ENCODE measurements at places on chromosomes 11 and 22.

- DNase-seq = no peak
These were observed 11.4 kb downstream of the ACO2 start for GRCh38 chr22:41480397-41480735.

DNA sequence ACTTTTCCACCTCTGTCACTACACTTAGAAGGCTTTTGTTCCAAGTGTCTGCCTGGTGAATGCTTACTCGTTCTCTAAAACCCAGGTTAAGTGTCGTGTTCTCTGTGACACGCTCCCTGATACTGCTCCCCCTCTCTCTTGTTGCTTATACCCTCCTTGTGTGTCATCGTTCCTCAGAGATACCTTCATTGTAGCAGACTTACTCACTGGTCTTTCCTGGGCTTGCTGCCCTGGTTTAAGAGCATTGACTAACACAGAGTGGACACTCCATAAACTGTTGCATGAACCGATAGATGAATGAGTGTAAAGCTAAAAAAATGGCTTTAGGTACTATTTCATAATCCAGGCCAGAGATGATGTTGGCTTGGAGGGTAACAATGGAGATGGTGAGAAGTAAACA is 171.3 kb downstream of the GRIK4 start:
- DNase-seq = no peak

- DNase-seq = no peak
These were observed 56.0 kb downstream of the PISD start for GRCh38 chr22:31605851-31606585.

DNA sequence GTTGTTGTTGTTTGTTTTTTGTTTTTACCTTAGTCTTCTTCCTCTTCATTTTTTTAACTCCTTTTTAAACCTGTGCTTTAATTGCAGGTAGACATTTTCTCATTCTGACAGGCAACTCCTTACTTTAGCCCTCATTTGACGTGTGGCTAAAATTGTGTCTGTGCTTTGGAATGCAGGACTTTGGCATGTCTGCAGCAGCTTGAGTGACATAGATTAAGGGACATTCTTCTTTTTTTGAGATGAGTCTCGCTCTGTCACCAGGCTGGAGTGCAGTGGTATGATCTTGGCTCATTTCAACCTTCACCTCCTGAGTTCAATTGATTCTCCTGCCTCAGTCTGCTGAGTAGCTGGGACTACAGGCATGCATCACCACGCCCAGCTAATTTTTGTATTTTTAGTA is 100.8 kb downstream of the FAT3 start:
- no peak for DNase-seq

GRCh38 chr22:27627444-27627833 is 174.1 kb downstream of the MN1 start:
- no peak for DNase-seq

- no peak for DNase-seq
These were observed 700 bp upstream of the DEPDC5 start for GRCh38 chr22:31753005-31753633.

DNA sequence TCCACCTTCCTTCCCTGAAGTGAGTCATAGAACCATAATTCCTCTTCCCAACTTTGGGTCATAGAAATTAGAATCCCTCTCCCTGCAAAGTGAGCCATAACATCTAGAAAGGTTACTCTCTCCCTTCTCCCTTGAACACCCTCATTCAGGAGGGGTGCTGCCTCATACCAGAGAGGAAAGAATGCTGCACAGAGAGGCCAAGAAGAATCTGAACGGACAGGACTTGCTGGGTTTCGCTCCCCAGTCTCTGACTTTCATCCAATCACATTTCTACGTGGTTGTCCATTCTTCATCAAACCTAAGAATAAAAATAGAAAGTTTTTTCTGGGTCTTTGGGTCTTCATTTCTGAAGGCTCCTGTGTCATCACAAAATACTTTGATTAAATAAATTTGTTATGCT is 31.0 kb upstream of the BIRC3 start:
- DNase-seq = no peak

GRCh38 chr11:12184699-12185098 is 74.3 kb downstream of the MICAL2 start:
- no peak for DNase-seq

DNA sequence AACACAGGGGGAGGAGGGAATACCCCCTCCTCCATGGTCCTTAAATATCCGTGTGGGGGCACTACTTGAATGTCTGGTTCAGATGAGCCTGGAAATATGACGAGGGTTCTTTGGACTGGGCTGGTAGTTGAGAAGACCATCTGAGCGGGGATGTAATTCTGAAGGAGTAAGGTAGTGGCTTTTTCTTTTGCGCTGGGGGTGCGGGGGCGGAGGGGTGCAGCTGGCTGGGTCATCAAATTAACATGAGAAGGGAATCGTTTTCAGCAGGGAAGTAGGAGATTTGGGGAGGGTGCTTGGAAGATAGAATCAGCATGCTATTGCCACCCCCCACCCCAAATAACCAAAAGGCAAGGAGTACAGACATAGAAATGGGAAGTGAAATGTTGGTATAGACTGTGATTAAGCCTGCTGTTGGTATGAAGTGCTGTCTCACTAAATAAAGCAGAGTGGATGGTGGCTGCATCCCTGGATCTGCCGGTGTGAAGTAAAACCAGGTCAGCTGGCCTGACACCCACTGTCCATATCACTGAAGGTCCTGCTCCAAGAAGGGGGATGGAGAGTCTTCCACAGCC is 121.9 kb upstream of the HSD17B12 start:
- DNase-seq = no peak

DNA sequence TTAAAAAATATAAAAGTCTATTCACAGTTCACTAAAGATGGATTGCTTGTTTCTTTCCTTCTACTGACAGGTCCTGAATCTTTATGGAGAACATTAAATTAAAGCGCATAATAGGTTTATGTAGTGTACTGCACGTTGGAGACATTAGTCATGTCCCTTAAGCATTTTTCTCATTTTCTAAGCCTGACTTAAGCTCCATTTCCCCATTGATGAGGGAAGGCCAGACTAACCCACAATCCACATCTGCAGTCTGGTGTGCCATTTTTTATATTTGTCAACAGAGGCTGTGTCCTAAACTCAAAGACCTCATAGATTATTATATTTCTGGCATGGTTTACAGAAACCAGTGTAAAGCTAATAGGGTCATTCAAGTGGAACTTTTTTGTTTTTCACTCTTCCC is 39.9 kb downstream of the CADM1 start:
- no peak for DNase-seq

DNA sequence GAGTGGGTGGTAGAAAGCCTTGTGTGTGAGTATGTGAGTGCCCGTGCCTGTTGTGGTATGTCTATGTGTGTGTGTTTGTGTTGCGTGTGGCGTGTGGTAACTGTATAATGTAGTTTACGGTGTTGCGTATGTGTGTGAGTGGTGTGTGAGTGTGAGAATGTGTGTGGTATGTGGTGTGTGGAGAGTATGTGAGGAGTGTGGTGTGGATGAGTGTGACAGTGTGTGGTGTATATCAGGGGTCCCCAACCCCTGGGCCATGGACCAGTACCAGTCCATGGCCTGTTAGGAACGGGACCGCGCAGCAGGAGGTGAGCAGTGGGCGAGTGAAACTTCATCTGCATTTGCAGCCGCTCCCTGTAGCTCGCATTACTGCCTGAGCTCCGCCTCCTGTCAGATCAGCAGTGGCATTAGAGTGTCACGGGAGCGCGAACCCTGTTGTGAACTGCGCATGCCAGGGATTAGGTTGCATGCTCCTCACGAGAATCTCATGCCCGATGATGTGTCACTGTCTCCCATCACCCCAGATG is 5.7 kb downstream of the UPK3A start:
- DNase-seq = no peak

DNA sequence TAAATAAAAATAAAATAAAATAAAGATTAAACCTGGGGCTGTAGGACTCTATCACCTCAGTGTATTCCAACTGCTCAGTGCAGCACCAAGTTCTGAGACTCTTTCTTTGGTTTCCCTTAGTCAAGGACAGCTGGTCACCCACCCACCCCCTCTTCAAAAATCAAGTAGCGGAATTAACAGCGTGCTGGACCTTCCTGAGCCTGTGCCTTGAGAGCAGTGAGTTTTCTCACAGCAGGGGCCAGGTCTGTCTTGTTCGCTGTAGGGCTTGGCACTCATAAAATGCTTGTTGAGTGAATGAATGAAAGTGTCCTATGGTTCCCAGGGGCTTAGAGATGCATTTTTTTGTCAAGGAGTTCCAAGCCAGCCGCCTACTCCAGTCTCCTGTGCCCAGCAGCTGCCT is 2.9 kb upstream of the ALX4 start:
- no peak for DNase-seq

DNA sequence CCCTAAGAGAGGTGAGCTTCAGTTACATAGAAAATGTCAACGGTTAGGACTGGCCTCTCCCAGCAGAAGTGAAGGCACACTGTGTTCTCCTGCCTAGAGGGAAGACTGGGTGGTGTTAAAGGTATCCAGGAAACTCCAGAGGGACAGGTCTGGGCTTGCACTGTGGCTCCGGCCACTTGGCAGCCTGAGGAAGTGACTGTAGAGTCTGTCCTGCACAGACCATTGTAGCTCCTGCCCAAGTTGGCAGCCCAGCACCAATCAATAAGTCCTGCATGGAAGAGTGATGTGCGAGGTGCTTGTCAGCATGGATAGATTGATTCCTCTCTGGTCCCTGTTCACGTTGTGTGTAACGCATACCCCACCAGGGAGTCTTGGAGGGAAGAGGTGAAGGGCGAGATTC is 284.8 kb downstream of the TENM4 start:
- no peak for DNase-seq

- no peak for DNase-seq
These were observed 64.1 kb downstream of the SLC1A2 start for GRCh38 chr11:35355102-35355749.

DNA sequence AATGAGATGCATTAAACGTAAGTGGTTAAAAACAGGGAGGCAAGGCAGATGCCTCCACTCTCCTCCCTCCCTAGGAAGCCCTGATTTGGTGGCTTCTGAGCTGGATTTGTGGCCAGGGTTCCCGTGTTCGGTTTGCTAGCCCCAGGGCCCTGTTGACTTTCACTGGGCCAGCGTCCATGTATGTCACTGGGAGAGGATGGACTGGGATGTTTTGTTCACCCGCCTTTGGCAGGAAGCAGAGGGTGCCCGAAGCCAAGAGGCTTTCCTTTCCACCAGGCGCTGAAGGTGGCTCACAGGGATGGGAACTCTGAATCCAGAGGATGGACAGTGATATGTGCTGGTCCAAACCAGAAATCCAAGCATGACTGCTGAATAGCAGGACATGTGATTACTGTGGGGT is 146.6 kb downstream of the CSNK2A3 start:
- no peak for DNase-seq

- DNase-seq = no peak
These were observed 2.4 kb upstream of the SIDT2 start for GRCh38 chr11:117176186-117176585.

DNA sequence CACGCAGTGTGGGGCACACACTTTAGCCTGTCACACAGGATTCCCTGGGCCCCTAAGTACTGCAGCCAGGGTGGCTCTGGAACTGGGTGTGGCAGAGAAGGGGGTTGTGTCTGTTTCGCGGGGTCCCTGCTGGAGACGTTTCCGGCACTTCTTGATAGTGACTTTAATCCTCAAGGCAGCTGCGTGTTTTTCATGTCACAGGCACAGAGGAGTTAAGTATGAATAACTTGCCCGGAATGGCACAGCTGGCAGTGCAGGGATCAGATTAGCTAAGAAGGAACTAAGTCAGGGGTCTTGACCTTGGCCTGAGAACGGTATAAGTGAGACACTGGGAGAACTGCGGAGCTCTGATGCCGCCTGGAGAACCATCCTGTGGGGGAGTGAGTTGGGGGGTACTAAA is 7.5 kb upstream of the KRTAP5-7 start:
- DNase-seq = no peak

GRCh38 chr22:44395118-44396005 is 82.6 kb upstream of the SHISAL1 start:
- no peak for DNase-seq

DNA sequence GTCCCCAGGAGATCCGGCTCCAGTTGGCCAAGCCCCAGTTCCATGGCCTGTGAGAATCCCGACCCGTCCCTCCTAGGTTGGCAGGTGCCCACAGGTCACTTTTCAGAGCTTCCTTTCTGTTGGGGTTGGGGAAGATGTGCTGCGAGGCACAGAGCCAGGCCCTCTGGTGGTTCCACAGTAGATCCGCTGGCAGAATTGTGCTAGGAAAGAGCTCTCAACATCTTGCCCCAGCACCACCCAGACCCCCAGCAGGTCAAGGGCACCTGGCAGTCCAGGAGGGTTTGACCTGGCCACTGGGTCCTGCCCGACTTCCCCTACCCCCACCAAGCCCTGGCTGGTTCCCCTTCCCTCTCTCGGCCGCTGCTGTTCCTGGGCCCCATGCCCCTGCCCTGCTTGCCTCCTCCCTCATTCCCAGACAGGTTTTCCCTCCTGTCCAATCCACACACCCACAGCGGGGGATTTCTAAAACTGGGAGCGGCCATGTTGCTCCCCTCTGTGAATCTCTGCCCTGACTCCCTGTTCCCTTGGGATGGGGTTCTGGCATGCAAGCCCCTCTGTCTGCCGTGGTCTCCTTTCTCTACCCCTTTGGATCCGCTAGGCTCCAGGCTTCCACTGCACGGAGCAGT is 26.2 kb upstream of the GCAT start:
- DNase-seq = no peak

DNA sequence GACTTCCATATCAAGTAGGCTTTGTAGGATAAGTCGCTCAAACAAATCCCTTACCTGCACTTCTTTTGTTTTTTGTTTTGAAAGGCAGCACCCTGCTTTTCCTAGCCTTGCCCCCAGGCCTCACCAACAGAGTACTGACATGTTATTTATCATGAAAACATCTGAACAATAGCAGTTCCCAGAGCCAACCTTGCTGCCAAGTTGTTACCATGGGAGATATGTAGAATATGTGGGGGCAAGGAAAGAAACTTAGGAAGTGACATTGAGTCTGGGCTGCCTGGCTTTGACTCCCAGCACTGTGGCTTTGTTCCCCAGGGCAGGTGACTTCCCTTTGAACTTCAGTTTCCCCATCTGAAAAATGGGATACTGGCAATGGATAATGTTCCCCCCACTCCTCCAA is 53.4 kb upstream of the CRYBB3 start:
- DNase-seq = no peak

DNA sequence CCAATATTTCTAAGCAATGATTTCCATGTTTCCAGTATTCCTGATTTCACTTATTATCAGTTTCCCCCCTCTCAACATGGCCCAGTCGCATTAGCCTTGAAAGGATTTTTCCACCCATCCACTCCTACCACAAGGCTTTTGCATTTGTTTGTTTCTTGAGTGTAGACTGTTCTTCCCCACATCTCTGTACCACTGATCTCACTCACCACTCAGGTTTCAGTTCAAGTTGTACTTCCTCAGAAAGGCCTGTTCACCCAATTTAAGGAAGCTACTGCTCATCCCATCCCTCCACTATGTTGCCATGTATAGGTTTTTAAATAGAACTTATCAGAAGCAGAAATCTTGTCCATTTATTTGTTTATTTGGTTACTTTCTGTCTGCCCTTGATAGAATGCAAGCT is 472.3 kb downstream of the FAM181B start:
- DNase-seq = no peak

- no peak for DNase-seq
These were observed 118.8 kb downstream of the NXPE2 start for GRCh38 chr11:114796954-114797721.

Measured in stimulated activated CD4-positive, alpha-beta T cell treated with anti-CD3 and anti-CD28 coated beads, Interleukin-1b, Interleukin-23, amount 100 ng/mL, for 48 hours (primary cell).